ENCODE measurements at places on chromosomes 13 and 19.

DNA sequence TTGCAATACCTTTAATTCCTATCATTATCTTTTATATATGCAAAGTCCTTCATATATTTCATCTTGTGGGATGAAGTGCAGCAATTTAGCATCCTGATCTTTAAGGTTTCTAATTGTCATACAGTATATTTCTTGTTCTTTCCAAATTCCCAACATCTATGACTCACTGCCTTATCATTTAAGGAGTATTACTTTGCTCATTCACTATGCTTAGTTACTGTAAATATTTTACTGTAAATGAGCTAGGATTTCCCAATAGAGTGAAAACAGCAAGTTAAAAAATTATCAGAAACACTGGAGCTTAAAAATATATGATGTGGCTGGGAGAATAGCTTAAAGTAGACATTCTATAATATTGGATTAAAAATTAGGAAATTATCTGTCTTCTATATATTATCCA, 69.9 kb downstream of the SLITRK6 start:
- DNase-seq, result no peak

DNA sequence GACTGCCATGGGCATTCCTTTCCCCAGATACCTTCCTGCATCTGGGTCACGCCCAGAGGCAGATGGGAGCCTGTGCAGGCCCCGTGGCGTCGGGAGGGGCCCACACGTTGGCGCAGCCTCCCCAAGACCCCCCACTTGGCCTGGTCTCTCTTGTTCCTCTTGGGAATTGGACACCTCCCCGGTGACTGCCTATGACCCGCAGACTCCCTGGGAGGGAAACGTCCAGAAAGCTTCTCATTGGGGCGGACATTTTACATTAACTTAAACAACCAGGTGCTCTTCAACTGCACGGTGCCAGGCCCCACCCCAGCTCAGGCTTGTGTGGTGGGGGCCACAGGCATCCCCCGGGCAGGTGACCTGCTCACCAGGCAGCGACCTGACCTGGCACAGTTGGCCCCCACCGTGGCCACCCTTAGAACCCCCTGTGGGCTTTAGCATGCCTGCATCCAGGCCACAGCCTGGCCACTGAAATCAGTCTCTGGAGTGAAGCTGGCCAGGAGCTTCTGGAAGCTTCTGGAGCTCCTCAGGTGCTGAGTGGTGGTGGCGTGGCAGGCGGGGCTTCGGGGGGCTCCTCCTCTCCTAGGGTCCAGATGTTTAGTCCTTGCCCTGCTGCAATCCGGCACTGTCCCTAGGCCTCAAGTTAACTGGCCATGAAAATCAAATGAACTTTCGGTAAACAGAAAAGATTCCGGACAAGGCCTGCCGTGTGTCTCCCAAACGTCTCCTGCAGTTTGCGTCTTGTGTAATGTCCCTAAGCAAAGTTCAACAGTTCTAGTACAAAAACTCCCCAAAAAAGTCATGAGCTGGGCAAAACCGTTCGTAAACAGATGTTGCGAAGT, 8.5 kb upstream of the PROZ start:
- no peak for DNase-seq

DNA sequence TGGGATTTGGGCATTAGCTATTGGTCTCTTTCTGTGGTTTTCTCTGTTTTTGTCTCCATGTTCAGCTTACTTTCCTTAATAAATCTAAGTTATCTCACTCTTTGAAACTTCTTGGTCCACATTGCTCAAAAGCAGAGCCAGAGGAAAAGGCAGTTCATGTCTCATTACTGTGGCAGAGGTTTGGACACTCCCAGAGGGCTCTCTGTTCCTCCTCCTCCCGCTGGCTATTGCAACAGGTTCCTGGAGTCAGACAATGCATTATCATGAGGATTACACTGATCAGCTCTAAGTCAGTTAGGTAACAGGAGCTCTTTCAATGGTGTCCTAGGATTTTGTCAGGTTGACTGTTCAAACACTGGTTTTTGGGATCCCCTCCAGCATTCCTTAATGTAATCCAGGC, 298.8 kb downstream of the NDFIP2 start:
- DNase-seq, result no peak

GRCh38 chr13:100722517-100722916, 47.9 kb upstream of the TMTC4 start:
- DNase-seq, result no peak

GRCh38 chr13:20709782-20710181, 6.3 kb downstream of the IL17D start:
- no peak for DNase-seq

- peak; percentile 74 for DNase-seq
These were observed 38.0 kb upstream of the C13orf42 start for GRCh38 chr13:51148952-51149573.

GRCh38 chr13:100872761-100873160, 198.2 kb upstream of the TMTC4 start:
- no peak for DNase-seq

- DNase-seq, result no peak
These were observed 16.9 kb upstream of the SIGLEC11 start for GRCh38 chr19:49977881-49978280.

DNA sequence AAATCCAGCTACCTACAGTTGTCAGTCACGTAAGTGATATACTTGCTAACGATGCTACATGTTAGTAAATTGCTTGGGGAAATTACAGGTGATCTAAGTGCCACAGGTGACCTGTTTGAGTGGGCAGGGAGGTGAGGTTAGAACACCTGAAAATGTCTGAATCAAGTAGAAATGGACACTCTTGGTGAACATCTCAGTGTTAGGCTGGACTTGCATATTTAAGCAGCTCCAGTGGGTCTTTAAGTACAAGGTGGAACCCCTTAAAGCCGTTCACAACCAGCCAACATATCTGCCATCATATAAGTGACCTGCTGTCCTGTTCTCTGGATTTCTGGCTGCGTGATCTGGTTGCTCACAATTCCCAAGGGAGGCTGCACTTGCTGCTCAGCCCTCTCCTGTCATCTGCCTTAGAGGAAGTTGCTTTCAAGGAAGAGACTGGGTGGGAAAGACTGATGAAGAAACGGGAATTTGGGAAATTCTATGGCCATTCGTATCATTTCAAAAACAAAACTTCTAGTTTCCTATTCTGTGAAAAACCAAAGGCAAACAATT, 244.0 kb downstream of the DCLK1 start:
- DNase-seq, result no peak

DNA sequence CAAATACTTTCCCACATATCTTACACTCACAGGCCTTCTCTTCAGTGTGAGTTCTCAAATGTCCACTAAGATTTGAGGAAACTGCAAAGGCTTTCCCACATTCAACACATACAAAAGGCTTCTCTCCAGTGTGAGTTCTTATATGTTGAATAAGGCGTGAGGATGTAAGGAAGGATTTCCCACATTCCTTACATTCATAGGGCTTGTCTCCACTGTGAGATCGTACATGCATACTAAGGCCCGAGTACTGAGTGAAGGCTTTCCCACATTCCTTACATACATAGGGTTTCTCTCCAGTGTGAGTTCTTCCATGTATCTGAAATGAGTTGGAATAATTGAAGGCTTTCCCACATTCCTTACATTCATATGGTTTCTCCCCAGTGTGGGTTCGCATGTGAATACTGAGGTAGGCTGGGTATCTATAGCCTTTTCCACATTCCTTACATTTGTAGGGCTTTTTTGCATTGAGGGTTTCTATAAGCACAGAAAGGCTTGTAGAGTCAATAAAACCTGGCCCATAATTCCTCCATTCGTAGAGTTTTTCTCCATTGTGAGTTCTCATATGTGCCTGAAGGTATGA, 9.6 kb downstream of the ZNF426 start:
- no peak for DNase-seq

DNA sequence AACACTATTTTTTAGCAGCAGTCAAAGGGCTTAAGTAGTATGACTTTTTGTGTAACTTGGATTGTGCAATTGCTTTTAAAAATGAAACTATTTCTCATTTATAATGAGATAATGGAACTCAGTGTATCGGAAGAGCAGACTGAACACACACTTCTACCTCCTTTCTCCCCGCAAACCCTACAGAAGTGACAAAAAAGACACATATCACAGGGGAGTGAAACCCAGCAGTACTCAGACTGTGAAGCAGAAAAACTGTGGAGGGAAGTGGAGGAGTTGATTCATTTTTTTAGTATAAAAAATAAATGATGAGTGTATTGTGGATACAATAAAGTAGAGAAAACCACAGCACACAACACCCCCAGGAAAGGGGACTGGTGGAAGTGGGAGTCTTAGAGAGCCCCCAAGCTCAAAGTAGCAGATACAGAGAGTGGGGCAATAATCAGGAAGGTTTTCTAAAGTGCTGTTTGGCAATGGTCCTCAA, 9.7 kb downstream of the LPAR6 start:
- no peak for DNase-seq

GRCh38 chr13:34256236-34256635, 438.3 kb downstream of the RFC3 start:
- DNase-seq, result no peak

DNA sequence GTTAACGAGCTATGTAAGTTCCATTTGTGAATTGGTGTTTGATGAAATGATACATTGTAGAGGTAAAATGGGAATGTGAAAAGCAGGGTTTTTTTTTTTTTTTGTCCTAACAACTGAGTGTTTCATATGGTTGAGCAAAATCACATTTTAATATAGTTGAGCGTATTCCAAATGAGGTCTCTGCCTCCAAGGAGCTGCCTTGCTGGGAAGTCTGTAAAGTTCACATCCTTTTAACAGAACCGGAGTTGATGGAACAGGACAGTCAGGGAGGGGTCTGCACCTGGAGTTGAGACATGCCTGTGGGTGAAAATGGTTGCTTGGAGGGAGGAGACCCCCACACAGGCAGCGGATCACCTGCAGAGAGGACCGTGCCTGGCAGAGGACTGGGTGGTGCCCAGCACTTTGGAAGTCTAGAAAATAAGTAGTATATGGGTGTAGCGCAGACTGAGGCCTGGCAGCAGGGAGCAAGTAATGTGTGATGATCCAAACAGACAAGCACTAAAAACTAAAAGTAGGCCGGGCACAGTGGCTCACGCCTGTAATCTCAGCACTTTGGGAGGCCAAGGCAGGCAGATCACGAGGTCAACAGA, 75.2 kb upstream of the UBAC2 start:
- peak; percentile 58 for DNase-seq

DNA sequence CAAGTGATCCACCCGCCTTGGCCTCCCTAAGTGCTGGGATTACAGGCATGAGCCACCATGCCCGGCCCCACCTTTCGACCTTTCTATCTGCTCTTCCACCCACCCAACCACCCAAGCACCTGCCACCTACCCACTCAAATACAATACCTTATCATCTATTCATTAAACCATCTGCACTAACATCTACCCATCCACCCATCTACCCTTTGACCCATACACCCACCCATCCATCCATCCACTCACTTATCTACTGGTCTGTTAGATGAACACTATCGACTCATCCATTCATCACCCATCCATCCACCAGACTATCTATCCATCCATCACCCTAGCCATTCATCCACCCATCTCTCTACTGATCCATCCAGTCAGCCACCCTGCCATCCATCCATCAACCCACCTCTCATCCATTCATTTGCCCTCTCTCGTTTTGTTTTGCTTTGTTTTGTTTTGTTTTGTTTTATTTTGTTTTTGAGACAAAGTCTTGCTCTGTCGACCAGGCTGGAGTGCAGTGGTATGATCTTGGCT, 17.2 kb downstream of the EML2 start:
- DNase-seq, result no peak

DNA sequence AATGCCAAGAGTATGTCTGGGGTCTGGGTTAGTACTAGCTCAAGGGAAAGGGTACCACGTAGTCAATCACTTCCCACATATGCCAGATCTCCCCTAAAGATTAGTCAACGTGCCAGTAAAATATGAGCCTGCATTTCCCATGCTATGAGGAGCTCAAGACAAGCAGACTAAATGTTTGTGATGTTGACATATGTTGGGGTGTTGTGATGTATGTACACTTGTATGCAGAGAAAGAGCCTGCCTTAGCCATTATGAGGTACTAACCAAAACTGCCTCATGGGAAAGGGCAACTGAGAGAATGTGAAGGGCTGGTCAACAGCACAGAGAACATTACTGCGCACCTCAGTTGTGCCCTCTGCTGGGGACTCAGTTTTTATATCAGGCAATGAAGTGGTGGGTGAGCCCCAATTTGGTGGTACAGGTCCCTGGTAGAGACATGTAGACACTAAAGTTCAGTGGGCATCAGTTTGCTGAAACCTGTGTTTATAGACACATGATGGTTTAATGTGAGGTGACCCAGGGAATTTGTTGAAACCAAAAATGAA, 287.0 kb downstream of the DCT start:
- no peak for DNase-seq

GRCh38 chr13:66618702-66619101, 611.4 kb downstream of the PCDH9 start:
- DNase-seq, result no peak

GRCh38 chr13:112756511-112756966, 66.7 kb downstream of the ATP11A start:
- DNase-seq, result no peak

- no peak for DNase-seq
These were observed 40.9 kb downstream of the MCF2L start for GRCh38 chr13:113009743-113010509.

GRCh38 chr13:106112191-106112590, 423.3 kb downstream of the EFNB2 start:
- no peak for DNase-seq

- DNase-seq, result peak; percentile 78
These were observed 7.1 kb upstream of the CIRBP start for GRCh38 chr19:1261798-1262622.

- peak; percentile 46 for DNase-seq
These were observed 12.2 kb upstream of the RELB start for GRCh38 chr19:44988896-44989556.

- no peak for DNase-seq
These were observed 169.9 kb upstream of the NBEA start for GRCh38 chr13:34772206-34772605.

DNA sequence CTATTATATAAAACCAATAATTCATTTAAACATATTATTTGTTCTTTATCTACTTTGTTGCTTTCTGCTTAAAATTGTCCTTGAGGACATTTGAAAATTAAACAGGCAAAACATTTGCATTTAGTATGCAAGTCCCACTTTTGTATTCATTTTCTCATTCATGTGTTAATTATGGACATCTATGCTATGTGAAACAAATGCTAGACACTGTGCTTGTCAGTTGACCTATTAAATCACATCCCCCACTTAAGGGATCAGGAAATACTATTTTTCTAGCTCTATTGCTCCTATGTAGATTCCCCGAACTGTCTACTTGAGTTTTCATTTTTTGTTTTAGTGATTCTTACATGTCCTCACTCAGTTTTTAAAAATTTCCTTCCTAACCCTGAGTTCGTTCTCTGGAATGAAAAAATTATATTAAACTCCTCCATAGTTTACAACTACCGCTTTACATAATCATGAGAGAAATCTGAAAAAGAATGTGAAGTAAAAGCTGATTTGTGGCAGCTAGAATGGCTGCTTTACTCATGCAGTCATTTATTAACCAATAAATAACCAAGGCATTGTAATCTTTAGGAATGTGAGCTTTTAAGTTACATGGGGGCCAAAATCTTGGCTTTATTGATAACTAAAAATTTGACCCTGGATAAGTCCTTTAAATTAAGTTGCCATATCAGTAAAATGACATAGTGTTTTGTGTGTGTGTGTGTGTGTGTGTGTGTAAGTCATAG, 188.5 kb downstream of the LIG4 start:
- DNase-seq, result no peak

Data from right hindlimb (tissue), 1 donor.